ENCODE measurements at places on chromosomes 7 and 10.
A peak's percentile ranks its signal among the peaks of the same experiment; 100 is the strongest.

- no peak for DNase-seq
These were observed 427.4 kb downstream of the SH2D4B start for GRCh38 chr10:80964955-80965614.

DNA sequence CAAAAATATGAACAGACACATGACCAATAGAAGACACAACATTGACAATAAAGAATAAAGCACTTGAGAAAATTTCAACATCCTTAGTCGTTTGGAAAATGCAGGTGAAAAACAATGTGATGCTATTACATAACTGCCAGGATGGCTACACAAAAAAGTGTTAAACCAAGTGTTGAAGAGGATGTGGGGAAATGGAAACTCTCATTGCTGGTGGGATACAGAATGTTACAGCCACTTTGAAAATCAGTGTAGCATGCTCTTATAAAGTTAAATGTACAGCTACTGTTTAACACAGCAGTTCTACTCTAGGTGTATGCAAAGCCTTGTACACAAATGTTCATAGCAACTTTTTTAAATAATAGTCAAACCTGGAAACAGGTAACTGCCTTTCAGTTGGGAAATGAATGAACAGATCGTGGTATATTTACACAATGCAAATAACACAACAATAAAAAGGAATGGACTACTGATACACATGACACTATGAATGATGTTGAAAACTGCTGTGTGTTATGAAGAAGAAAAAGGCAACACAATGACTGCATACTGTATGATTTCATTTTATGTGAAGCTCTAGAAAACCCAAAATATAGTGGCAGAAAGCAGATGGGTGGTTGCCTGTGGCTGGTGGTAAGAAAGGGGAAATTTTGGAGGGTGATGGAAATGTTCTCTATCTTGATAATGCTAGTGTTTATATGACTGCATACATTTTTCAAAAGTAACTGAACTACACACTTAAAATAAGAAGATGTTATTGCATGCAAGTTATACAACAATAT, 102.2 kb upstream of the VIPR2 start:
- no peak for DNase-seq

DNA sequence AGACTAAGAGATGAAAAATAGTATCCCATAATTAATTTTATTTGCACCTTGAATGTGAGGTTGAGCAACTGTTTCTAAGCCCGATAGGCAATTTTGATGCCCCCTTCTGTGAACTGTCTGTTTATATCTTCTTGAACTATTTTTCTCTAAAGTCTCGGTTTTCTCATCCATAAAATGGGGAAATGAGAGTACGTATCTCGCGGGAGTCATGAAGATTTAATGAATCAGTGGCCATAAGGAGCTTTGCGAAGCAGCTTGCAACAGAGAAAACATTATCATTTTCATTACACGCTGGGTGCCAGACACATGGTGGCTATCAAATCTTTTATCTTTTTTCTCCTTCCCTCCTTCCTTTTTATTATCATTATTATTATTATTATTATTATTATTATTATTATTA, 108.1 kb upstream of the CARD11 start:
- DNase-seq, result no peak

DNA sequence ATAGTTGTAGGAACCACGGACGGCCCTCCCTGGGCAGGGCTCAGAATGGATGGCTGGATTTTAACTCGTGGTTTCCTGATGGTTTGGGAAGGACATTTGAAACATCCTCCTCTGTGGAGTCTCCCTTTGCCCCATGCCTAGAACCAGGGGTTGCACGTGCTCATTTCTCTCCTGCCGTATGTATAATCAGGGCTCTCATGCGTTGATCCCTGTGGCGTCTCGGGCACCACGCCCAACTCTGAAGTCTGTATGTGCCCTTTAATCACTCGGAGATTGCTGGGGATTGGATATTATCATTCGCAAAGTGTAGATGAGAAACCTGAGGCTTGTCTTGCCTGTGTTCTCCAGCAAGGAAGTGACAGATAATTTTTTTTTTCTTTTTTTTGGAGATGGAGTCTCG, 257.1 kb downstream of the CAMK1D start:
- DNase-seq, result no peak

GRCh38 chr10:50506861-50507573, 116.7 kb downstream of the SGMS1 start:
- no peak for DNase-seq

DNA sequence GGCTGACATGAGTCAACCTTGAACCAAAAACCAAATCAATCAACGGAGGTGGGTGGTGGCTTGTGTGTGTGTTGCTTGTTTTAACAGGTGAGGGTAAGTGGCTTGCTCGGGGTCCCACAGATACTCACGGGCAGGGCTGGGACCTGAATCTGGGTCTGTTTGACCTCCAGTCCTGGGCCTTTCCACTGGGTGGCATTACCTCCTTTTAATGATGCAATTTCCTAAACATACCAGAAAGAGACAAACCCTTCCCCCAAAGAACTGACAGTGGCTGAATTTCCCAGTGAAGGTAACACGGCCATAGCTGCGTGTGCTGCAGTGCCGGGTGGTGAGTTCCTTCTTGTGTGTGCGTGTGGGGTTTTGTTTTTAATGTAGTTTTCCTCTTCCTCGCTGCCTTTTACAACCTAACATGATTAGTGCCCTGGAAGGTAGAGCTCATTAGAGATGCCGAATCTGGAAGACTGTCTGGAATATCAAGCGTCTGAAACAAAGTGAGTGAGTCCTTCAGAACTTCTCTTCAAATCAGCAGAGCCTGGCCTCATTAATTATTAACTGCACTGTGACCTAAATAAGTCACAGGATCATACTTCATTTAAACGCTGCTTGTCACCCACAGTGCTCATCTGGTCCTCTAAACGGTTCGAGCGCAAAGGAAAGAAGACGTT, 166.1 kb upstream of the TCERG1L start:
- no peak for DNase-seq

DNA sequence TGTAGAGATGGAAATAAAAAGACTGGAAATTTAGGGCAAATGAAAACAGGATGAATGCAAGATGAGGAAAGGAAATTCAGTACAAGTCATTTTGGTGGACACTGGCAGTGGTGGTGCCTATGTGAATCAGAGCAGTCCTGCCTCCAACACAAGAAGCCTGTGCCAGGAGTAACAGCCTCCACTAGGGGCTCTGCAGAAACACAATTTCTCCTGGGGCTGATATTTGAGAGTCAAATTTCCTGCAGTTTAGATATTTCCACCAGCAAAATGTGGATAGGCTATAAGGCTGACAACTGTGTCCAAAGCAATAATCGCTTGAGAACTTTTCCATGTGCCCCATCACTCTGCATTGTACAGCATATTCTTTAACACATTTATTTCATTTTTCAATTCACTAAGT, 4.7 kb upstream of the PLXDC2 start:
- no peak for DNase-seq

GRCh38 chr7:90948085-90948484, 316.1 kb upstream of the FZD1 start:
- DNase-seq, result no peak

- peak; percentile 43 for DNase-seq
These were observed 10.6 kb downstream of the ZYX start for GRCh38 chr7:143391462-143392404.

DNA sequence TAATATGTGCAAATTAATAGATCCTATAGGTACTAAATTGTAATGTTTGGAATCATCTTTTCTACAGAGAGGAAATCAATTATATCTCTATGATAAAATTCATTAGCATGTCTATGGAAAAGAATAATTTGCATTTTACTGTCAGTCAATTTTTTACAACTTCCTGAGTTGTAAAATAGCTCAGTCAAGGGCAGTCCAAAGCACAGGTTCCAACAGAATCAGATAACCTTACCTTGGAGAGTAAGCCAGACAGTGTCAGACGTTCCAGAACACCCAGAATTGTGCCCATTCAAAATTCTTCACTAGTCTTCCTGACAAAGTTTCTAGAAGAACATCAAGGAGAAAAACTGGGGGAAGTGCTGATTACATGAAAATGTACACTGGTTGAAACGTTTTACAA, 31.1 kb upstream of the IMMP2L start:
- no peak for DNase-seq

DNA sequence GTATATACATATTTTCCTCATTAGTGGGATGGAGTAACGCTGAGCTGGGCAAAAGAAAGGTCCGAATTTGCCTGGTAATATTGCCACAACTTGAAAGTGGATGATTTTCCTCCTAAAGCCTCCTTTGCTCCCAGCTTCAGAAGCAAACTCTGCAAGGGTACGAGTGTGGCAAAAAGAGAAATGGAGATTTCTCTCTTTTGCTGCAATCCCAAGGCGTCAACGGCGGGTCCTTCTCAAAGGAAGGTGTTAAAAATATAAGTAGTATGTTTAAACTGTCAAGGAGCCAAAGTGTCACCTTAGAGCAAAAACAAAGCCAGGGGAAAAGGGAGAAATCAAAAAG, 12.4 kb upstream of the HOXA2 start:
- no peak for DNase-seq

DNA sequence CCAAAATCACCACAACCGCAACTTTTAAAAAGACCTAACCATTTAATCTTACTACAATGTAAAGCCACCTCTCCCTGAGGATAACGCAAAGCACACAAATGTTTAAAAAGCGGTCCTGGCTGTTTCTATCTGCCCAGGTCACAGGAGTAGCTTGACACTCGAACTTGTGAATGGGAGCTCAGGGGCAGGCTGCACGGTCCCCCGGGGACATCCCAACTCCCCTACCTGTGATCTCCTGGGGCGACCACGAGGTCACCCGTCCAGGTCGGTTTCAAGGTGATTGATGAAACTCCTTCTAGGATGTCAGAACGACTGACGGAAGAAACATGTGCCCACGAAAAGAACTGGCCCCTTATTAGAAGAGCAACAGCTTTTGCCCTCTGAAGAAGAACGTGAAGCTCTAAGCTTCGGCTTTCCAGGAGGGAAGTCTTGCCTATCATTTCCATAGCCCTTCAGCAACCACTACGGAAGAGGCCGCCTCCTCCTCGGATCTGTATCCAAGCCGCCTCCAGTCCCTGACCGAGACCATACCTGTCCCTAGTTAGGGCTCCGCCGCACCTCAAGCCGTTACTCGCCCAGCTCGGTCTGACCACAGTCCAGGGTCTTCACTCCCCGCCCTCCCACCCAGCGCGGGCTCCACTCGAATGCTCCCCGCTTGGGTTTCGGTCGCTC, 459 bp downstream of the CYCS start:
- peak; percentile 6 for DNase-seq

- DNase-seq, result no peak
These were observed 17.7 kb downstream of the LRRC20 start for GRCh38 chr10:70364772-70365091.

DNA sequence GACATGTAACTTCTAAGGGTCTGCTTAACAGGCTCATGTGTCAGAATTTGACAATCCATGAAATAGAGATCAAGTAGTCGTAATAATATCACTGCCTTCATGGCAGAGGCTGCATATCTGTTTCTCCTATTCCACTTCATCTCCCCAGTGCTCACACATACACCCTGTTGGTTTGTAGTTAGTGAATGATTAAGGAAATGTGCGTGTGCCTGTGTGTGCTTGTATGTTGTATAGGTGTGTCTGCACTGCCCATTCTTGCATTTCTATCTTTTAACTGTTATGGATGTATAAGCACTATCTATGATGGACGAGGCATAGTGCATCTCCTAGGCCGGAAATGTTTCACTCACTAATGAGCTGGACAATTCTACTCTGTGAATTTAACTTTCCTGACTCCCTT, 985.2 kb downstream of the LRMDA start:
- no peak for DNase-seq

GRCh38 chr10:71810048-71810750, 36.9 kb upstream of the VSIR start:
- DNase-seq, result no peak

Data from GM04504 (cell line).